Lower lobe of right lung (tissue), 2 donors: ENCODE measurements at places on chromosomes 2 and 18. TPM values are rescaled to one million over a fixed set of nuclear protein-coding genes. Genes with fewer than 3 reads are reported as not detected.

CENPA gene
- total RNA-seq, result 1.7 TPM

RSAD2 gene
- 21.9 TPM for total RNA-seq

EVX2 gene
- total RNA-seq, result not detected

STK36 gene
- total RNA-seq, result 41.1 TPM

GALNT14 gene
- 0.83 TPM for total RNA-seq

- DNase-seq, result no peak
- H3K27me3 ChIP-seq, result no peaks in the 10 kb centered on the region
- no peaks in the 10 kb centered on the region for H3K36me3 ChIP-seq
- H3K4me1 ChIP-seq, result no peaks in the 10 kb centered on the region
- no peak overlapping the region for H3K4me3 ChIP-seq
Observed at GRCh38 chr2:188475945-188476344, 184.3 kb downstream of the GULP1 start.

DNA sequence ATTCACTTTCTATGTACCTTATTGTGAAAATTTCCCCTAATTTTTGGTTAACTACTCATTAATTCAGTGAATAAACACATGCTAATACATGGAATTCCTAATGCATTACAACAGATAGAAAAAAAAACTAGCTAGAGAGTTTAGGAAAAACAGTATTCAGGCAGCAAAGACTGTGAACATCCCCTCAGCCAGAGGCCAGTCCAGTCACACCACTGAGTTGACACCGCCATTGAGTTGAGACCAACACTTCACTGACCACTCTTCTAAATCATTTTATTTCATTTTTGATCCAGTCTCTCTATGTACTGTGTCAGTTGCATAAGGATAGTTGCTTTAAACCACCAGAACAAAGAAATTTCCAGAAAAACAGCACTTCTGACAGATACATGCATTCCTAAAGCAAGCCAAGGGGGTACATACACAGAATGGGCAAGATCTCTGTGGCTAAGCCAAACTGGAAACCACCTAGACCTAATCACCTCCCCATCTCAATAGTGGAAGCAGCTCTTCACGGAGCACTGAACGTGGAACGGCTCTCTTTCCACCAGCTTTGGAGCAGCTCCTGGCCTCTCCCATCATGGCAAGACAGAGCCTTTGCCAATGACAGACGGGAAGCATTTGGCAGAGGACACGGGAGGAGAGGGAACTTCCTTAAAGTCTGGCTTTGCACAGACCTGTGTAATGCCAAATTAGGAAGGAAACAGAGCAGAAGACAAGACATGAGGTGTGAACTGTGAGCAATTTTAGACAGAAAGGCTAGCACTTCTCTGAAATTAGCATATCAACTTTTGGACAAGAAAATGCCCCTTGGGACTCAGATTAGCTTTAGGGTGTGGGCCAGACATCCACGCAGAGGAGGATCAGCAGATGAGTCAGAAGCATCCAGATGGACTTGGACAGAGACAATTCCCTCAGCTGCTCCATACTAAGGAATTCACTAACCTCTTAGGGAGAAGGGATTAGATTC is 36.4 kb downstream of the CACNB4 start:
- DNase-seq, result no peak
- H3K36me3 ChIP-seq, result no peaks in the 10 kb centered on the region
- peaks cover 21% of the 10 kb centered on the region for H3K4me1 ChIP-seq
- H3K4me3 ChIP-seq, result no peak overlapping the region
- peak overlapping the region; percentile 20 for H3K27ac ChIP-seq
- no peaks in the 10 kb centered on the region for H3K27me3 ChIP-seq

DNA sequence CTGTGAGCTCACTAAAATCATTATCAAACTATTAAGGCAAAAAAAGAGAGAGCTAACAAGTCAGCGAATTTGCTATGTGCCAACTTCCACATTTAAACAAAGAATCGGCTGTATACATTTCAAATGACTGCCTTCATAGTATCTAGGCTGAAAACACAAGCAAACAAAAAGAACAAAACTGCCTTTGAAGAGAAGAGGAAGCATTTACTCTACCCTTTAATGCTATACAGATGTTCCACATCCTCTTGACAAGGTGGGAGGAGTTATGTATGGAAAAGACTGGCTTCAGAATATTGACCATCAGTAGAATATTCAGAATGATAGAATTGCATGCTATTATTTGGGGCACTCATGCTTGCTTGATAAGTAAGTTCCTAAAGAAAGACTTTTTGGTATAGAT is 741.7 kb downstream of the PLCL1 start:
- no peak overlapping the region for H3K4me3 ChIP-seq
- H3K27ac ChIP-seq, result no peak overlapping the region
- H3K27me3 ChIP-seq, result no peaks in the 10 kb centered on the region
- no peak for DNase-seq

- H3K27ac ChIP-seq, result no peak overlapping the region
- DNase-seq, result no peak
- no peaks in the 10 kb centered on the region for H3K36me3 ChIP-seq
- H3K27me3 ChIP-seq, result no peaks in the 10 kb centered on the region
Observed at GRCh38 chr2:10762651-10763460, 41.4 kb downstream of the ATP6V1C2 start.

- H3K27ac ChIP-seq, result no peak overlapping the region
- DNase-seq, result no peak
- no peaks in the 10 kb centered on the region for H3K27me3 ChIP-seq
- H3K4me3 ChIP-seq, result no peak overlapping the region
Observed at GRCh38 chr18:29250259-29250658, 1073.3 kb upstream of the CDH2 start.

- no peak overlapping the region for H3K27ac ChIP-seq
- no peak overlapping the region for H3K4me3 ChIP-seq
- DNase-seq, result no peak
- no peaks in the 10 kb centered on the region for H3K36me3 ChIP-seq
- H3K4me1 ChIP-seq, result peaks cover 31% of the 10 kb centered on the region
Observed at GRCh38 chr2:6982934-6983589, 65.8 kb downstream of the RNF144A start.

GRCh38 chr2:134124047-134124753 is 129.7 kb upstream of the MGAT5 start:
- H3K4me1 ChIP-seq, result peaks cover 82% of the 10 kb centered on the region
- no peaks in the 10 kb centered on the region for H3K27me3 ChIP-seq
- DNase-seq, result no peak
- no peak overlapping the region for H3K4me3 ChIP-seq
- H3K36me3 ChIP-seq, result no peaks in the 10 kb centered on the region
- H3K27ac ChIP-seq, result no peak overlapping the region

DNA sequence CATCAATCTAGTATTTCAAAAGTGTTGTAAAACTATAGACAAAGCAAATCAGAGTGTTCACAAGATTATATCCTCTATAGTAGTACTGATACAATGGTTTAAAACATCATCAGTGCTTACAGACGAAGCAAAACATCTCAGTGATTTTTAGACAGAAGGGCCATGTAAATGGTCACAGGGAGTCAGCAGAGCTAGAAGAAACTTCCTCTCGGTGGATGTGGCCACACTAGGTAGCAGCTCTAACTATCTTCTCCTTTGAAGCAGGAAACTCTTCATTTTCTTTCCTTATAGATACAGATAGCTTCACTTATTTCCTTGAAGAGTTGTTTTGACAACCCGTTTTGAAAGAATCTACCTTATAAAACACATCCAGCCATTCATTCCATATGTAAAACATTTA is 80.4 kb upstream of the CD226 start:
- no peak overlapping the region for H3K4me3 ChIP-seq
- H3K27me3 ChIP-seq, result no peaks in the 10 kb centered on the region
- no peaks in the 10 kb centered on the region for H3K4me1 ChIP-seq
- no peak overlapping the region for H3K27ac ChIP-seq
- DNase-seq, result no peak
- peaks cover 27% of the 10 kb centered on the region for H3K36me3 ChIP-seq

DNA sequence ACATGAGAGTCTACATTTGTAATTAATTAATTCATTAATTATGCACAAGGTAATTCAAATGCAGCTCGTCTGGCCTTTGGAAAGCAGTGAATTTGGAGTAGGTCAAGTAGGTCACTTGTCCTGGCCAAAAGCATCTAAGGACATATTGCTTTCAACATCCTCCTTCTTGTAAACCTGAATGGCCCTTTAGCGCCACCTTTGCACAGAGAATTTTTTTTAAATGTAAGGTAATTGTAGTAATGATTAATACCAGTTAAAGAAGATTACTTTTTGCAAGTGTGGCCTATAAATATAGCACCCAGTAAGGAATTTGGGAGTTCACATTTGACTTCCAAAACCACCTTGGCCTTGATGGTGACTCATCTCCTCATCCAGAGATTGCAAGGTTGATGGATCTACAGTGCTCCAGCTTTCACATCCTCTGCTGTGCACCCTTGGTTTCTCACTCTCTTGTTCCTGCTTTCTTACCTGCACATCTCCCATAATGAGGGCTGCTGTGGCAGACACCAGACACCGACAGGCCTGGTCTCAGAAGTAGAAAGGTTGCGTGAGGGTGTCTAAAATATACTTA is 481.7 kb downstream of the TGIF1 start:
- H3K36me3 ChIP-seq, result no peaks in the 10 kb centered on the region
- H3K27ac ChIP-seq, result no peak overlapping the region
- H3K27me3 ChIP-seq, result no peaks in the 10 kb centered on the region

- no peaks in the 10 kb centered on the region for H3K27me3 ChIP-seq
- no peaks in the 10 kb centered on the region for H3K4me1 ChIP-seq
- H3K36me3 ChIP-seq, result no peaks in the 10 kb centered on the region
- no peak overlapping the region for H3K4me3 ChIP-seq
- no peak overlapping the region for H3K27ac ChIP-seq
Observed at GRCh38 chr2:189222468-189223105, 43.0 kb upstream of the COL5A2 start.

DNA sequence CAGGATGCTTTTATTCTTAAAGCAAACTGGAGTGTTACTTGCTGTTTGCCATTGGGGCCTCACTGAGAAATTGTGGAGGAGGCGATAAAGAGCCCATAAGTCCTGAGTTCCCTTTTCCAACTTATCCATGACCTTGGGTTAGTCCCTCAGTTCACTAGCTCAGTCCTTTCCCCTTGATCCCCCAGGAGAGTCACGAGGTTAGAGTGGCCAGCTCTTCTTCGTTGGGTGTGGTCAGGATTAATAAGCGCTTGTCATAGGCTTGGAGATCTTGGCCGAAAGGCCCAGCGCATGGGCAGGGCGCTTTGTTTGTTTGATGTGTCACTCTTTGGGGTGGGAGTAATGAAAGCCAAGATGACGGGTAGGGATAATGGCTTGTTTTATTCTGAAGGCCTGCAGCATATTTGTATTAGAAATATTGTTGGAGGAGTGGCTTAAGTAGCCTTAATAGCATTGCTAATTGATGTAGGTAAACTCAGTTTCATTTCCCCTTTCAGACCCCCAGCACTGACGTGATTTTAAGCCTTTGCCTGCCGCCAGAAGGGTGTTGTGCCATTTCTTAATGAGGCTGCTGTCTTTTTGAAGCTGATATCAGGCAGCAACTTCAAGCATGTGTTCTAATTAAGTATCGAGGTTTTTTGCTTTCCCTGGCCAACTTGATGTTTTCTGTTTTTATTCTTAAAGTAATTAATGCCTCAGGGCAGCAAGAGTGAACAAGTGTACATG is 15.7 kb downstream of the GRHL1 start:
- H3K27me3 ChIP-seq, result no peaks in the 10 kb centered on the region
- DNase-seq, result no peak
- no peak overlapping the region for H3K4me3 ChIP-seq

- no peaks in the 10 kb centered on the region for H3K36me3 ChIP-seq
- H3K27ac ChIP-seq, result no peak overlapping the region
- DNase-seq, result peak; percentile 50
- no peaks in the 10 kb centered on the region for H3K27me3 ChIP-seq
- peaks cover 8% of the 10 kb centered on the region for H3K4me1 ChIP-seq
- H3K4me3 ChIP-seq, result no peak overlapping the region
Observed at GRCh38 chr2:84958135-84959059, 12.6 kb upstream of the KCMF1 start.

GRCh38 chr2:124647245-124647644 is 622.2 kb downstream of the CNTNAP5 start:
- H3K4me3 ChIP-seq, result no peak overlapping the region
- H3K27me3 ChIP-seq, result no peaks in the 10 kb centered on the region
- DNase-seq, result no peak
- H3K4me1 ChIP-seq, result no peaks in the 10 kb centered on the region
- H3K36me3 ChIP-seq, result no peaks in the 10 kb centered on the region
- no peak overlapping the region for H3K27ac ChIP-seq

DNA sequence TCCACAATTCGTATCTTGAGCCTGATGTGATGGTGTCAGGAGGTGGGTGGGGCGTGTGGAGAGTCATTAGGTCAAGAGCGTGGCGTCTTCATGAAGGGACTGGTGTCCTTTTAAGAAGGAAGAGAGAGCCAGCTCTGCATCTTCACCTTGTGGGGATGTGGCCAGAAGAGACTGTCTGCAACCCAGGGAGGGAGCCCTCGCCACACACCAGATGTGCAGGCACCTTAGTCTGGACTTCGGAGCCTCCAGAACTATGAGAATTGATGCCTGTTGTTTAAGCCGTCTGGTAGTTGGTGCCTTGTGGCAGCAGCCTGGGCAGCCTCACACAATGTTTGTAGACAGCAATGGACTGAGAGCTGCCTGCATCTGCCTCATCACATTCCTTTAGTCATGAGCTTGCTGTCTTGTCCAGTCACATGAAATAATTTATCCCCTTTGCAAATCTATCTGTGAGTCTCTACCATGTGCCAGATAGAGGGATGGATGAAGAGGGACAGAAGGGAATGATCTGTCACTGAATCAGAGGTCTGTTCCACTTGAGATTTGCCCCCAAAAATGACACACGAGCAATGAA is 61.0 kb downstream of the MYT1L start:
- no peak overlapping the region for H3K4me3 ChIP-seq
- H3K27me3 ChIP-seq, result no peaks in the 10 kb centered on the region
- H3K27ac ChIP-seq, result no peak overlapping the region
- H3K36me3 ChIP-seq, result no peaks in the 10 kb centered on the region
- H3K4me1 ChIP-seq, result no peaks in the 10 kb centered on the region
